ENCODE measurements at places on chromosomes 2 and 18. TPM values are rescaled to one million over a fixed set of nuclear protein-coding genes. Genes with fewer than 3 reads are reported as not detected.

KCNF1 gene
- total RNA-seq, result not detected

LRP1B gene
- 53.0 TPM for total RNA-seq

PID1 gene
- 24.1 TPM for total RNA-seq

CACNB4 gene
- total RNA-seq, result 3.6 TPM

UGT1A8 gene
- 0.34 TPM for total RNA-seq
